ENCODE measurements at places on chromosomes 5 and 9.

DNA sequence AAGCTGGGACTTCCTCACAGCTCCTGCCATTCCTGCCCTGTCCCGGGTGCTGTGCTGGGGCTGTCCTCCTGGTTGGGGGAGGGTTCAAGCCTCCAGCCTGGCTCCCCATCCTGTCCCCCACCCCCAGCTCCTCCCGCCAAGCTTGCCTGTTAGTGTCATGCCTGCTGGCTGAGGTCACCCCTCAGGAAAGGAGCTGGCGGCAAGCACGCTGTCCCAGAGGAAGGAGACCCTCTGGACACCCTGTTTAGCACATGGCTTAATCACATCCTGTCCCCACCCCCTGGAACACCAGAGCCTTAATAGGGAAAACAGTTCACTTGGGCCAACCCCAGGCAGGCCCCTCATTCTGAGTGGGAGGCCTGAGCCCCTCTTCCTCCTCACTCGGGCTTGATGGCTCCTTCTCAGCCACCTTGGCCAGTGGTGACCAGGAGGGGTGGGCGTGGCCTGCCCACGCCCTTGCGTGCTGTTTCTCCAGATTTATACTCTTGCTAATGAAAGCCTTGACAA lies 9.2 kb upstream of the PHYHD1 start:
- peaks cover 46% of the 10 kb centered on the region for H3K36me3 ChIP-seq
- no peak for DNase-seq
- H3K4me1 ChIP-seq: peaks cover 16% of the 10 kb centered on the region
- no peaks in the 10 kb centered on the region for H3K27me3 ChIP-seq
- no peak overlapping the region for H3K27ac ChIP-seq

DNA sequence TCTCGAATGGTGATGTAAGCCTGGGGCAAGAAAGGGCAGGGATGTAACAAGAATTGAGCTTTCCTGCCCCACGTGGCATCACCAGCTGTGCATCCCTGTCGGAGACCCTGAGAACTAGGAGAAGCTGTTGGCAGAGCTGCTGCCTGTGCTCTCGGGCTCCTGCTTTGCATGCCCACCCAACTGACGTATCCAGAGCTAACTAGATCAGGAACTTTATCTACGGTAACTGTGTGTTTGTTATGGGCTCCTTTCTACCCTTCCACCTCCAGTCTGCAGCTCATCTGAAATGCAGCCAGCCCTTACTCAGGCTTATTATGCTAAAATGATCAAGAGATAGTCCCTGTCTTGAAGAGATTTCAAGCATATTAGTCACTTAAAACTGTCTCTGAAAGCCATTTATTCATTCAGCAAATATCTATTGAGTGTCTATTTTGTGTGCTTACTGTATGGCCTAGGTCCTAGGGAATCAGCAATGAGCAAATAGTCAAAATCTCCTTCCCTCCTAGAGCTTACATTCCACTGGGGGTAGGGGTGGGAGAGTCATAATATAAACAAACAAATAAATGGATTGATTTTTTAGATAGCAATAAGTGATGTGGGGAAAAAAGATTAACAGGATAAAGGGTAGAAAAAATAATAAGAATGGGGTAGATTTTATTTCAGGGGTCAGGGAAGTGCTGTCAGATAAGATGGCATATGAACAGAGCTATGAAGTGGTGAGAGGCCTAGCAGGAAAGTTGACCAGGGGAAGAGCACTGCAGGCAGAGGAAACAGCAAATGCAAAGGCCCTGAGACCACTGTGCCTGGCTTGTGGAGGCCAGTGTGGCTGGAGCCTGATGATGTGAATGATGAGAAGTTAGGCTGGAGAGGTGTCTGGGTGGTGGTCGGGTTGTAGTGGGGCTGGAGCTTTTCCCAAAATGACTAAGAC lies 118.2 kb downstream of the GALNT10 start:
- H3K4me1 ChIP-seq: no peaks in the 10 kb centered on the region
- H3K27me3 ChIP-seq: no peaks in the 10 kb centered on the region
- no peak overlapping the region for H3K4me3 ChIP-seq
- no peak overlapping the region for H3K27ac ChIP-seq

DNA sequence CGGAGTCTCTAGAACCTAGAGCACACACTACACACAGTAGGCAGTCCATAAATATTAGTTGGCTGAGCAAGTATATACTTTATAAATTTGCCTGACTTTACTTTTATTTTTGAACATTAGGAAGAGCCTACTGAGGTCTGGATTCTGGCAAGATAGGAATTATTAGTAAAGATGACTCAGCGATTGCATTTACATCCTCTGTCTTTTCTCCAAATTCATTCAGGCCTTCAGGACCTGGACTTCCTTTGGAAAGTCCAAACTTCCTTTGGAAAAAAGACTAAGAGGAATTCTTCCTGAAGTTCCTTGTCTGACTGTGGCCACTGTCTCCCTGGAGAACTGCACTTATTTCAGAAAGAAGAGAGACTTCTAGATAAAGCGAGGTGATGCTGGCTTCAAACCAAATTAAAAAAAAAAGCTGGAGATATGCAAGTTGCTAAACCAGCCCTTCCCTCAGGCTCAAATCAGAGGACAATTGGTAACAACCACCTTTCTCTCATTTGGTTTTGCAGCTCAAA lies 251.3 kb downstream of the GAS1 start:
- no peak overlapping the region for H3K27ac ChIP-seq
- DNase-seq: no peak
- no peaks in the 10 kb centered on the region for H3K4me1 ChIP-seq

GRCh38 chr5:133687212-133688061 lies 75.1 kb upstream of the FSTL4 start:
- no peak for DNase-seq
- H3K36me3 ChIP-seq: no peaks in the 10 kb centered on the region
- no peaks in the 10 kb centered on the region for H3K27me3 ChIP-seq
- no peak overlapping the region for H3K27ac ChIP-seq
- H3K4me1 ChIP-seq: no peaks in the 10 kb centered on the region
- no peak overlapping the region for H3K4me3 ChIP-seq

GRCh38 chr9:114433720-114434255 lies 46.0 kb upstream of the AKNA start:
- H3K36me3 ChIP-seq: no peaks in the 10 kb centered on the region
- no peak for DNase-seq
- H3K27me3 ChIP-seq: no peaks in the 10 kb centered on the region
- H3K4me1 ChIP-seq: no peaks in the 10 kb centered on the region

DNA sequence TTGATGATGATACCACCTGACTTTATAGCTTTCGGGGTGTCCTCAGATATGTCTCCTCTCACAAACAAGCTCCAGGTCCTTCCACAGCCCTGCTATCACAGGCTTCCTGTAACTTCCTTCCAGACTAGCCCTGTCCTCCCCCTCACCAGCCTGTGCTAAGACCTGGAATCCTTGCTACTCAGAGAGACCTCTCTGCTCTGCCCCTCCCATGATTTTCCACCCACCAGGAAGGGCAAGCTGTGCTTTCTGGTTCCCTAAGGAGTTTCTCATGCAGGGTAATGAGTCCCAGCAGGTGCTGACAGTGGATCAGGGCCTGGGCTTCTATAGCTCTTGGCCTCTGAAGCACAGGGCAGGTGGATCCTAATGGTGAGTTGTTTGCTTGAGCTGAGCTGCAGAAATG lies 86.9 kb downstream of the AOPEP start:
- H3K27ac ChIP-seq: no peak overlapping the region
- no peak for DNase-seq
- H3K4me1 ChIP-seq: no peaks in the 10 kb centered on the region
- no peaks in the 10 kb centered on the region for H3K27me3 ChIP-seq
- H3K36me3 ChIP-seq: no peaks in the 10 kb centered on the region

DNA sequence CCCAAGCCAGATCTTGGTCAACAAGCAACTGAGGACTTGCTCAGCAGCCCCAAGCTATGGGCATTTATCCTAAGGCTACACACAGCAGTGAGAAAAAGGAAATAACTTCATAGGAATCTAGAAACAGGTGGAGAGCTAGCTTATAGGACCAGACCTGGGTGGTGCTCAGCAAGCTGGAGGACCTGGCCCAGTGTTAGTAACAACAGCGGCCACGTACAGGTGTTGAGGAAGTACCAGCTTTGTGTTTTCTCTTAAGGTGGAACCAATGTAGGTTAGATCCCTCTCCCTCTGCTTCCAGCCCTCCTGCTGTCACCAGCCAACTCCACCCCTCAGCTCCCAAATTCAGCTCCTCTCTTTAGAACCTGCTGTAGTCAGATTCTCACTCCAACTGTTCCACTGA lies 43.4 kb downstream of the IRF1 start:
- no peak overlapping the region for H3K27ac ChIP-seq
- no peak overlapping the region for H3K4me3 ChIP-seq
- no peaks in the 10 kb centered on the region for H3K27me3 ChIP-seq
- no peak for DNase-seq
- H3K36me3 ChIP-seq: peaks cover 19% of the 10 kb centered on the region

DNA sequence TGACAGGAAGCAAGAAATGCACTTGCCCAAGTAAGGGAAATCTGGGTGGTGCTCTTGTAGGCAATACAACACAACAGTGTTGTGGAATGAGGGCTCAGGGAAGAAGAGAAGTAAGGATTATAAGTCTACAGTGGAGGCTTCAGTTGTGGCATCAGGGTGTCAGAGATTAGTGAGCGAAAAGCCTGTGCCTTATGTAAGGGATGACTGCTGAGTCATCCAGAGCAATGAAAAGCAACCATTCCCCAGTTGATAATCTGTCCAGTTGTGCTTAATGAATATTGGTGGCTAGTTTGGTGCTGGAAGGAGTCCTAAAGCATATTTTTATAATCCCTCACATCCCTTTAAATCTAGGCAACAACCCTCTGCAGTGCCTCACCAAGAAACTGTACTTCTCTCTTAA lies 42.0 kb downstream of the FBXO38 start:
- no peaks in the 10 kb centered on the region for H3K4me1 ChIP-seq
- no peaks in the 10 kb centered on the region for H3K27me3 ChIP-seq
- no peak for DNase-seq
- H3K4me3 ChIP-seq: no peak overlapping the region
- H3K36me3 ChIP-seq: peaks cover 53% of the 10 kb centered on the region

DNA sequence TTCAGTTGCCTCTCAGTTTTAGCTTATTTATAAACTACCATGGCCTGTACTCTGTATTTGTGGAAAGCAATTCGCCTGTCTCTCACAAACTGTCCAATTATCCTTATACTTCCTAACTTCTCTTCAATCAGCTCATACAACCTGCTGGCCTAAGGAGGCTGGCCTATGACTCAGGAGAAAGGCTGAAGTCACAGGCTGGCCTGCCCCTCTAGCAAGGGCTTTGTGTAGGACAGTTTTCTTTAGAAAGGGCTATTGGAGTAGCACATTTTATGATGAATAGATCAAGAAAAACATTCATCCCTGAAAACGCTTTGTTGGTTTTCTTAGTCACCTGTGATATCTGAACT lies 988.7 kb upstream of the ARRDC3 start:
- no peak for DNase-seq
- no peaks in the 10 kb centered on the region for H3K4me1 ChIP-seq
- no peak overlapping the region for H3K27ac ChIP-seq
- H3K27me3 ChIP-seq: no peaks in the 10 kb centered on the region

Data from effector memory CD4-positive, alpha-beta T cell (primary cell).